NCI-H2081 treated with DMSO at 0.1 percent for 48 hours (cell line): ENCODE measurements at places on chromosomes 2 and 18.

- no peak for DNase-seq
These were observed 53.8 kb downstream of the MAP4K4 start for GRCh38 chr2:101751276-101751815.

DNA sequence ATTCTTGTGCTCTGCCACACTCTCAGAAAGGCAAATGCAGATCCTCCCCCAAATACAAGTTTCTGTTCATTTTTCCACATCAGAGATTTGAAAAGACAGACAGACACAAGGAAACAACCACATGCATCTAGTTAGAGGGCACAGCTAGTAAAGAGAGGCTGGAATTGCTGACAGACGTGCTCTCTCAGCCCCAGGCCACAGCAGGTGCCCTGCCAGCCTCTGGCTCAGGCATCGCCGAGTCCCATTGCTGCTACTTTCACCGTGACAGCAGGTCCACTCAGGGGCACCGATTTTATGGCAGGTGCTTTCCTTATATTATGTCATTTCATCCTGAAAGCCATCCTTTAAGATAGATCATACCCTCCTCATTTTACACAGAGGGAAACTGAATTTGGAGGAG lies 507.5 kb downstream of the EIPR1 start:
- no peak for DNase-seq

DNA sequence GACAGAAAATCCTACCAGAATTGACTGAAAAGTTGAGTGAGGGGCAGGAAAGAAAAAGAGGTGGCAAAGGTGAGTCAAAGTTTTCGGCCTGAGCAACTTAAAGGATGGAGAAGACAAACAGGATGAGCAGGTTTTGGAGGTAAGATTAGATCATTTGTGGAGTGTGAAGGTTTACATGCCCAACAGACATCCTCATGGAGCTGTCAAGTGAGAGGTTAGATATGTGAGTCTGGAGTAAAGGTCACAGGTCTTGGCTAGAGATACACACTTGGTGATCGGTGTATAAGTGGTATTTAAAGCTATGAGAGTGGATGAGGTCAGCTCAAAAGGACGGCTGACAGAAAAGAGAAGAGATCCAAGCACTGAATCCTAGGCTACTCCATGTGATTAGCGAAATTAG lies 11.1 kb upstream of the MYL12A start:
- DNase-seq: no peak

DNA sequence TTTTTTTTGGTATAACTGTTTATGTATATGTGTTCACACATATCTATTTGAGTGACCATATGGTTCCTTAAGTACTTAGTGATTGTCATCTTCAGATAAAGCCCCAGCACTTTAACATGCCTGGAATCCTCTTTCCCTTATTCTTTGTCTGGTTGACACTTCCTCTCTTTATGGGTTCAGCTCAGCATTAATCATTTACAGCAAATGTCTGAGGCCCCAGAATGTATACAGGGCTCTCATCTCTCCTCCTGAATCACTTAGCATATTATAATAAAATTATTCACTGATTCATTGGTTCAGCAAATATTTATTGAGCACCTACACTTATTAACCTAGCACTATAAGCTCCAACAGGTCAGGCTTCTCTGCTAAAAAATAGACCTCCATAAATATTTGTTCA lies 43.5 kb upstream of the CD28 start:
- DNase-seq: no peak
